ENCODE measurements at places on chromosomes 3 and 15.

DNA sequence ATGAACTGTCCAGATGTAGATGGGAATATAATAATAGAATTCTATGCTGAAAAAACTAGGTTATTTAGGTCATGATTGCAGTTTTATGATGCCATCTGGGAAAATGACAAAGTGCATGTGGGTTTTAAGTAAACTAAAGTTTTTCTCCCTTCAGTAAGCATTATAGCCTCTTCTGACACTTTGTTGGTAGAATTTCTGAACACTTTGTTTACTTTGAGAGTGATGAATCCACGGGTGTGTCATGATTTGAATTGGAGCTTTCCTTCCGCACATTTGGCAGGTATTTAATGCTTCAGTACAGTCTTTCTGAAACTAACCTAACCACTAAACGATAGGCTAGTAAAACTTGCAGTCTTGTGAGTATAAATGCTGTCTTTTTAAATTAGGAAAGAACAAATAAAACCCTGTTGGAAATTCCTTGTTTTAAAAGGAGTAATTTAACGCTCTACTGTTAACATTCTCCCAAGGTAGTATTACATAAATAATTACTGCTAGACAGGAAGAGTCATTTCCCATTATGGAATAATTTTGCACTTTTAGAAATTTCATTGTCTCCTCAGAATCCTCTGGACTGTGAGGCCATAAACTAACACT is 7.0 kb downstream of the FILIP1L start:
- peak; percentile 20 for DNase-seq

DNA sequence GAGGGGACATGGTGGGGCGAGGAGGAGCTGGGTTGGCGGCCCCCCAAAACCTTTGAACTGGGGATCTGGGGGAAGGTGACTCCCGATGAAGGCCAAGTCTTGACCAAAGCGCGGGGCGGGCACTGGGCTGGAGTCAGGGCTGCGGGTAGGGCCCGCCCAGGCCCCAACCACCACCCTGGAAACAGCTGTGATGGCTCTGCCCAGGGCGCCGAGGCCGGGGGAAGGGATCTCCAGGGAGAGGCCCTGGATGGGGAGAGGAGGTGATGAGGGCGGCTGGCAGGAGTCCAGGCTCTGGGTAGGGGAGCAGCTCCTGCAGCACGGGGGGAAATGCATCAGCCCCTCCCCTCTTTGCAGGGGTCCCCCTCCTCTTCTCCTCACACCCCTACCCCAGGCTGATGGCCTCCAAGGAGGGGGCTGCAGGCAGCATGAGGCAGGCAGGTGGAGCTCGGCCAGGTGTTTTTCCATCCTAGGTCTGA is 5.9 kb upstream of the C15orf39 start:
- no peak for DNase-seq

DNA sequence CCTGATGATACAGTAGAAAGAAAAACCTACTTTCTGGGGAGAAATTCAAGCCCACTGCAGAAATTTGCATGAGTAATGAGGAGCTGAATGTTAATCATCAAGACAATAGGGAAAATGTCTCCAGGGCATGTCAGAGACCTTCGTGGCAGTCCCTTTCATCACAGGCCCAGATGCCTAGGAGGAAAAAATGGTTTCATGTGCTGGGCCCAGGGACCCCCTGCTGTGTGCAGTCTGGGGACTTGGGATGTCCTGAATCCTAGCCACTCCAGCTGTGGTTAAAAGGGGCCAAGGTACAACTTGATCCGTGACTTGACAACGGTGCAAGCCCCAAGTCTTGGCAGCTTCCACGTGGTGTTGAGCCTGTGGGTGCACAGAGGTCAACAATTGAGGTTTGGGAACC is 10.3 kb upstream of the EIF5A2 start:
- DNase-seq, result no peak

DNA sequence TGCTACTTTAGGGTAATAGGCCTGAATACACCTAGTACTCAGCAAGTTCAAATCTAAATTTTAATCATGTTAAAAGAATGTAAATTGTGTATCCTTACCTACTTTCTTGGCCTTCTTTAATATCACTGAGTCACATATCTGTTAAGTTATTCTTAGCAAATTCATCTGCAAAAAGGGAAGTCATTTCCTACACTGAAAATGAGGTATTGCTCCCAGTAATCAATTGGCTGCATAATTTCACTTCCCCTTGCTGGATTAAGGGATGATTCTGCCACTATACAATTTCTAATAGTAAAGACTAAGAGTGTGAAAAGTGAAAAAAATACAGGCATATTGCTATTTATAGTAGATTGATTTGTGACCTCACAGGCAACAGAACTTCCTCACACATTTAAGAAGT is 47.8 kb downstream of the CCDC54 start:
- DNase-seq, result no peak

DNA sequence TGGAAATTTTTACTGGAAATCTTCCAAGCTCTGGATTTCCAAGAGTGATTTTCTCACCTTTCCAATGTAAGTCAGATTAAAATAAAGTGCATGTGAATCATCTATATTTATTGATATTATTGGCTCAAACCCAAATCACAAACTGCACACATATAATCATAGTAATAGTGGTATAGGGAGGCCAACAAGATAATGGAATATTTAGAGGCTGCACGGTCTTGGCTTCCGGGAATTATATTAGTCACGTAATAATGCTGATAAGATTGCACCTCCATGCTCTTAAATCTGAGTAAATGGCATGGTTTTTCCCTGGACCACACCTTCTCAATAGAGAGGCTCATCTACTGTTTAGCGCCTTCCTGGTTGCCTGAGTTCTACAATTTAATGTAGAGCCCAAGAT is 567.1 kb upstream of the NR2F2 start:
- DNase-seq, result no peak

- DNase-seq, result no peak
Observed at GRCh38 chr15:91795235-91795634, 58.3 kb upstream of the SLCO3A1 start.

DNA sequence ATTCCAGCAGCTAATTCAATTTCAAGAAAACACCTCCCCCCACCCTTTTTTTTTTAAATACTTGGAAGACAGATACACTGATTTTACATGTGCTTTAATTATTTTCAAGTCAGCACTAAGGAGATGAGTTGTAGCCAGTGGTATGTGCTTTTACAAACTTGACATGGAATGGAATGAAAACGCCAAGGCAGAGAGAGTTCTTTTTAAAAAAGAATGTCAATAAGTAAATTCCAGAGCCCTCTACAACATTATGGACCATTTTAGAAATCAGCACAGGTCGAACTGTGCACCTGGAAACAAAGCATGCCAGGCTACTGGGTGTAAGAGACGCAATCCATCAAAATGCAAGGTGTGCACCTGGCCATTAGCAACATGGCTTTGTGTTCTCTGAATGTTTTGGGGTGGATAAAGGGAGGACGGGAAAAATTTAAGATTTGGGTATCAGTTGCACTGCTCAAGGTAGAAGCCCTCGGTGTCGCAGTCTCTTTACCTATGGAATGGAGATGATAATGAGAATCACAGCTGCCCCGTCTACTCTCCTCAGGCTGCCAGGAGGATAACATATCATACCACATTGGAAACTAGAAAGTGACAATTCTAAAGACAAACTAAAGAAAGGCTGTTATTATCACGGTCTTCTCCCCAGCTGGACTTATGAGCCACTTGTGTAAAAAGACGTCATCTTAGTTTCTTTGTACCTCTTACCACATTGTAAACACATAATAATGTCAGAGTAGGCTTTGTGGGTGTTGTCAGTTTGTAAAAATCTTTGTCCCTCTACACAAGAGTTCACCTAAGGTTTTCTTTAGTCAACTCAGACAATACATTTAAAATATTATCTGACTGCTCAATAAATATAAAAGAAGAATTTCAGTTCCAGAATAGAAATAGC is 107.4 kb upstream of the PRICKLE2 start:
- DNase-seq, result no peak

GRCh38 chr3:63911873-63912767 is at the start of gene SCAANT1:
TSS of gene SCAANT1 (minus strand) at chr3:63912383.
- peak; percentile 79 for DNase-seq

DNA sequence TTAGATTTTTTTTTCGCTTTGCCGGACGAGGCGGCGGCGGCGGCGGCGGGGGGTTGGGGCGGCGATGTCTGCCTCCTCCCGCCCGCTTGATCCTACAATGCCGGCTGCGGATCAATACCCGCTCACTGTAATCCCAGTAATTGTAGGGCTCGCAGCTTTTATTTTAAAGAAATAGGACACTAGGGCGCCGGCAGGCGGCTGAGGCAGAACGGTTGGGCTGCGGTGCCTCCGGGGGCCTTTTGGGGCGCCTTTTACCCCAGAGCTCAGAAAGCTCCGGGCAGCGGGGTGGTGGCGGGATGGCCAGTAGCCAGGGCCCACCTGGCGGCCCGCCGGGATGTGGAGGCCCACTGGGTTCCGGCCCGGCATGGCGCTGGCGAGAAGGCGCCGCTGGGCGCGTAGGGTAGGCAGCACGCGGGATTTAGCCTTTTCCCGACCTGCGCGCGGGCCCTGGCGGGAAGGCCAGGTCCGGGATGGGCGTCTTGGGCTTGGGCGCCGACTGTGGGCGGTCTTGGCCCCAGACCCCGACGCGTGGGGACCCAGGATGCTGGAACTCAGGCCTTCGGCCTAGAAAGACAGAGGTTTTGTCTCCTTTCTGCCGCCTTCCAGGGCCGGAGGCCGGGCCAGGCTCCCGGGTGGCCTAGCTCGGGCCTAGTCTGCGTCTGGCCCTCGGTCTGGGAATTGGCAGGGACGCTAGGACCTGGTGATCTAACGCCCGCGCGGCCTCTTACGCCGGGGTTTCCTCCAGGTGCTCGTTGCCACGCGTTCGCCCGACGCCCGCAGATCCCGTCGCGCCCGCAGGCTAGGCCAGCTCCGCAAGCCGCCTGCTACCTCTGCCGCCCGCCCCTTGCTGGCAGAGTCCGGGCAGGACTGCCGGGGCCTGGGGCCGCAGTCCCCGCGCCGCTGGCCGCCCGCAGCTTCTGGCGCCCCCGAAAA is 15.5 kb upstream of the ONECUT1 start:
- no peak for DNase-seq
